Hematopoietic multipotent progenitor cell treated with erythropoietin and hydrocortisone succinate and interleukin-3 and kit ligand, for 6 days (in vitro differentiated cells): ENCODE measurements at places on chromosomes 5 and 9.

DNA sequence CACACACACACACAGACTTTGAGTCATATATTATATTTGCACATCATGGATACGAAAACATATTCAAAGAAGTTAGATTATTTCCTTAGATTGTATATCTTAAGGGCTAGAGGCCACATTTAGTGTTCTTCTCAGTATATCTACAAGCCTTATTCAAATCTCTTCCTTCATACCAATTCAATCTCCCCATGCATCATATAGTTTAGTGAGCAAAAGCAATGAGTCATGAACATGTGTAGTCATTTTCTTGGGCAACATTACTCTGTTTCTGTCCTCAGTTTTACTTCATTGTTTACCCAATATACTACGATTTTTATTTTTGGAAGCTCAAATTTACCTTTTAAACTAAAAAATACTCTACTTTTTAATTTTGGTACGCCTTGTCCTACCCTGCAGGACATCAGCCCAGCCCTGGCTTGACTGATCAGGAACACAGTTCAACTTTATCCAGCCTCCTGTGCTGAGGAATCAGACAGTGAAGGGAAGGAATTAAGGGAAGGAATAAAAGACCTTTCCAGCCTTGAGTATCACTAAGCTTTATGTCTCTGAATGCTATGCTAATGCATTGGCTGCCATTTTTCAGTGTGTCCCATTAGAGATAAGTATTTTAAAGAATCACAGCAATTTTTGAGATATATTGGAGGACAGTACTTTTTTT lies 101.7 kb upstream of the FST start:
- DNase-seq: no peak

- no peak for DNase-seq
Observed at GRCh38 chr5:14342306-14342705, 199.2 kb downstream of the TRIO start.

DNA sequence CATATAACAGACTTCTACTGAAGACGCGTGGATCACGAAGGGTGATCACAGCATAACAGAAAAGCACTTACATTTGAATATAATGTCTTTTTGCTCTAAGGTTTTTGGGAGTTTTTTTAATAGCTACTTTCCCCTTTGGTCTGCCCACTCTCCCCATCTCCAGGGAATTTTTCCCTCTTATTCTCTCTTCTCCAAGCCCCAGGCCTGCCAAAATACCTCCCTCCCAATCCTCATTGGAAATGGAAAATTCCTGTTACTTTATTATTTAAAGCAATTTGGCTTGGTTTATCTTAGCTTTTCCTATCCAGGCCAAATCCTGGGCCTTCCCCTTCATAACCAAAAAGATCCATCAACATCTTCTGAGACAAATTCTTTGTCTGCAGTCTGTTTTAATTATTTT lies 22.3 kb upstream of the SSBP2 start:
- DNase-seq: no peak

GRCh38 chr5:143896516-143896915 lies 84.6 kb downstream of the HMHB1 start:
- no peak for DNase-seq

GRCh38 chr5:72499730-72500129 lies 7.5 kb downstream of the ZNF366 start:
- no peak for DNase-seq
